Large intestine (tissue), 12 donors: ENCODE measurements at places on chromosomes 7 and 10. TPM values are rescaled to one million over a fixed set of nuclear protein-coding genes. Genes with fewer than 3 reads are reported as not detected.

DNA sequence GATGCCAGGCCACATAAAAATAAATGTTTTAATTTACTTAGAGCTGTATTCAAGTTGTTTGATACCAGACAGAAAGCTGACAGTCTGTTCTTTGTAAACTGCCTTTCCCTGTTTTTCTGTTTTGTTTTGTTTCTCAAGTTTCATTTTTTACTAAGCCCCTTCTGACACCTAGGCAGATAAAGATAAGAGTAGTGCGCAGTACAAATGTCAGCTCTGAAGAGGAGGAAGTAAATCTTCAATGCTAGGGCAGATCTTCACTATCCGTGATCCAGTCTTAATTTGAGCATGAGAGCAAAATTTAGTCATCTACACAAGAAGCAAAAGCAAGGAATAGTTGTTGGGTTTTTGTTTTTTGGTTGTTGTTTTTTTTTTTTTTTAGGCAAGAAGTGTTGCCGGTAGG, 27.3 kb downstream of the MTURN start:
- no peak overlapping the region for H3K27ac ChIP-seq
- no peaks in the 10 kb centered on the region for H3K27me3 ChIP-seq
- no peak for DNase-seq
- peaks cover 10% of the 10 kb centered on the region for H3K4me1 ChIP-seq
- no peaks in the 10 kb centered on the region for H3K36me3 ChIP-seq

DNA sequence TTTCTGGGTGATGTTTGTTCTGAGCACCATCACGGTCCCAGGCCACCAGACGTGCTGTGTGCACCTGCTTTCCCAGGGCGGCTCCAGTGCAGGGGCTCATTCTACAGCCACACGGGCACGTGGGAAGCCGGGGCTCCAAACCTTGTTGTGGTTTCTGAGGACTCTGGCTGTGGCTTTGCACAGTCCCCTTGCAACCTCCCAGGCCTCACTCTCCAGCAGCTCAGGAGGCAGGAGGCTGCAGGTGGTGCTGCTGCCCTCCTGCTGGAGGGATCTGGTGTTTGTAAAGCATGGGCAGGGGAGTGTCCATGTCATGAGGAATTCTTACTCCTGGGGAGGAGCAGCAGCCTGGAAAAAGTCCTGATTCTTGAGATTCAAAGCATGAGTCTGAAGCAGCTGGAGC, 54.3 kb downstream of the INSYN2A start:
- H3K27ac ChIP-seq, result no peak overlapping the region
- H3K27me3 ChIP-seq, result no peaks in the 10 kb centered on the region
- DNase-seq, result no peak
- H3K4me3 ChIP-seq, result no peak overlapping the region
- peaks cover 11% of the 10 kb centered on the region for H3K36me3 ChIP-seq

GRCh38 chr10:21740989-21741388, 207.0 kb downstream of the MLLT10 start:
- H3K4me1 ChIP-seq, result no peaks in the 10 kb centered on the region
- peaks cover 59% of the 10 kb centered on the region for H3K36me3 ChIP-seq
- H3K4me3 ChIP-seq, result no peak overlapping the region
- H3K27me3 ChIP-seq, result no peaks in the 10 kb centered on the region
- DNase-seq, result no peak

Gene CYP3A7
- polyA plus RNA-seq, result 1.8 TPM

DNA sequence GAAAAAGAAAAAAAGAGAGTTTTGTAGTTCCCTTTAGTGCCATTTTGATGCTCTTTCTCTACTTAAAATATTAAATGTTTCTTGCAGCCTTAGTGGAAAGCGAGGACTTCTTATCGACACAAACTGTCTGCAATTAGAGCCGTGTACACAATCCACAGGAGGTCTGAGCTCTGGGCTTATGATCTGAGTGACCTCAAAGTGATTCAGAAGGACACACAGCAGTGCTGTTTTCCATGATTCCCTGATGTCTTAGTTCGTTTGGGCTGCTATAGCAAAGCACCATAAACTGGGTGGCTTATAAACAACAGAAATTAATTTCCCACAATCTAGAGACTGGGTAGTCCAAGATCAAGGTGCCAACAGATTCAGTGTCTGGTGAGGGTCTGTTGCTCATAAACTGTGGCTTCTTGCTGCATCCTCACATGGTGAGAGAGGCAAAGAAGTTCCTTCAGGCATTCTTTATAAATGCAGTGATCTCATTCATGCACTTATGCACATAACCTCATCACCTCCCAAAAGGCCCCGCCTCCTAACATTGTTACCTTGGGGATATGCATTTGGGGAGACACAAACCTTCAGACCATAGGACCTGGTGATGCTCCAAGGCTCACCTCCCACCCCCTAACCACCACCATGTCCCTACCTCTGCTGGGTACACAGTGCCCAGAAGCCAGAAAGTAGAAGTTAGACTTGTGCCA, 204.5 kb upstream of the GHITM start:
- H3K4me1 ChIP-seq, result no peaks in the 10 kb centered on the region
- no peak overlapping the region for H3K4me3 ChIP-seq
- DNase-seq, result no peak
- peaks cover 5% of the 10 kb centered on the region for H3K27me3 ChIP-seq

DNA sequence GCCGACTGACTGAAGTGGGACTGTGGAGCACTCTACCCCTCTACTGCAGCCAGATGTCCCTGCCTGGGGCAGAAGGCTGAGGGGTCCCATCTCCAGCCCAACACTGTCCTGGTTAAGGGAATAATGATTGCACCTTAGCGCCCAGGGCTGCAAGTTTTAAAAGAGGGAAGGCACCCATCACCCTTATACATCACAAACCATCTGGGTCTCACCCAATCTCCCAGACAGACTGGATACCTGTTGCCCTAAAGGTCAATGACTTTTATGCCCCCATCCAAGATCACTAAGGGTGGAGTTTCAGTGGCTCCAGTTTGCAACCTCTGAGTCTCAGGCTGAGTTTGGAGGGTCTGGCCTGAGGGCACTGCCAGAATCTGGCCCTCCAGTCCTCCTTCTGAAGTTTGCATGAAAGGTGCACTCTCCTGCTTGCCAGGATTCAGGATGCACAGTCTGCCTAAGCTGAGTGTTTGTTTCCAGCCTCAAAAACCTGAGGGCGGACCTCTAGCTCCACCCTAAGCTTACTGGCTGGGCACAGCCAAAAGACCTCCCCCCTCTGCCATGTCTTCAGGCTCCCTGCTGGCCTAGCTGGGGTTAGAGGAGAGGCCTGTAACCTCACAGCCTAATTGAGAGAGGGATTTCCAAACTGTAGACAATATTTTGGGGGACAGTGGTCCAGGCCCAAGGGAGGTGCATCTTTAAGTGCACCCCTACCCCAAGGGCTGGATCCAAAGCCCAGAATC, 2.5 kb upstream of the EMX2 start:
- H3K36me3 ChIP-seq, result no peaks in the 10 kb centered on the region
- H3K27ac ChIP-seq, result no peak overlapping the region
- DNase-seq, result no peak
- no peak overlapping the region for H3K4me3 ChIP-seq
- H3K4me1 ChIP-seq, result peaks cover 32% of the 10 kb centered on the region

DNA sequence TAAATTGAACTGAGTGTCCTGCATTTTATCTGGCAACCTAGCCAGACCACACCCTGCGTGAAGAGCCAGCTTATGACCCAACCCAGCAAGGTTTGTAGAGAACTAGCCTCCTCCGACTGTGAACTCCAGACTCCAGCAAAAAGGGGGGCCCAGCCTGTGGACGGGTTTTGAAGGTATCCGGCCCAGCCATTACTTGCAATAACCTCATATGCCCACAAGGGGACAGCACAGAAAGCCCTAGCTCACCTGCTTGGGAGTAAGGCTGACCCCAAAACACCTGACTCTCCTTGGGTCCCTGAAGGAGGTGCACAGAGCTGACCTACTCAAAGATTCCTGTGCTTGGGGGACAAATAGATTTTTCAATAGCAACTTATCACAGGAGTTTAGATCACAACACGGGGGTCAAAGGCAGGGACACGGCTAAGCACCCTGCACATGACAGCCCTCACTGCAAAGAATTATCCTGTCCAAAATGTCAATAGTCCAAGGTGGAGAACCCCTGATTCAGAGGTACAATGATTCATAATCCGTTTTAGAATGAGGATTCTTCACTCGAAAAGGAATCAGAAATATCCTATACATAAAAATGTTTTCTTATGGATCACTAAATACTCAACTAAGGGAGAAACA, 4.6 kb downstream of the TRPV6 start:
- no peaks in the 10 kb centered on the region for H3K4me1 ChIP-seq
- H3K27ac ChIP-seq, result no peak overlapping the region
- H3K27me3 ChIP-seq, result peaks cover 5% of the 10 kb centered on the region

GRCh38 chr10:49298983-49299815, at the start of gene C10orf71:
TSS of gene C10orf71 (plus strand) at chr10:49299170. CDS start at chr10:49322546, 23,376 bp downstream.
- H3K36me3 ChIP-seq, result no peaks in the 10 kb centered on the region
- DNase-seq, result no peak
- H3K4me3 ChIP-seq, result no peak within 1 kb of the TSS
- H3K27me3 ChIP-seq, result peaks cover 29% of the 10 kb centered on the region

Gene SLC39A12
- polyA plus RNA-seq, result 0.03 TPM

Gene ITIH5
- polyA plus RNA-seq, result 6.8 TPM

Gene OR13A1
- polyA plus RNA-seq, result 0.06 TPM

Gene LIPF
- polyA plus RNA-seq, result not detected

Gene SPOCK2
- 17.4 TPM for polyA plus RNA-seq

DNA sequence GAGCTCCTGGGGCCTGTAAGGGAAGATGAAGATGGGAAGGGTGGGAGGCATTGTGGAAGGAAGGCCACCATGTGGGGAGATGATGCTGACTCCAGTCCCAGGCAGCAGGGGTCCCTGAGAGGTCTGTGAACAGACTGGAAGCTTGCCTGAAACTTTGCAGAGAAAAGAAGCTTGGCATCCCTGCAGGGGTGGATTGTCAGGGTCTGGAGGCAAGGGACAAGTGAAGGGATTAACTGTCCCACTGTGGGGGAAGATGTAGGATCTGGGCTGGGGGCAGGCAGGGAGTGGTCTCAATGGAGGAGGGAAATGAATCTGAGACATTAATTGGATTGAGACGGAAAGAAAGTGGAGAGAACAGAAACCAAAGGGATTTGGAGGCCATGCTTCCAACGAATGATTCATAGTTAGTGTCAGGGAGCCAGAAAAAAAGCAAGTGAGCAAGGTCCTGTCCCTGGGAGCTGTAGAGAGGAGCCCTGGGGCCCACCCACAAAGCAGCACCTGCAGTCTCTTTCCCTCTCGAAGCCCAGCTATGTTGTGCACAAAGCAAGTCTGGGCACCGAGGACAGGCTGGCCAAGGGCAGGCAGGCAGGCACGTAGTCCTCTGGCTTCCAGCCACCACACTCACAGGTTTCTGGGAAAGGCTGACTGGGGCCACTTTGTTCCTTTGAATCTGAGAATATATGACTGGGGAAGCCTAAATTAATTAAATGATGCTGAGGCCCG, 4.7 kb upstream of the SLC18A3 start:
- H3K4me3 ChIP-seq, result no peak overlapping the region
- H3K36me3 ChIP-seq, result no peaks in the 10 kb centered on the region
- H3K27me3 ChIP-seq, result peaks cover 56% of the 10 kb centered on the region
- H3K4me1 ChIP-seq, result no peaks in the 10 kb centered on the region
- H3K27ac ChIP-seq, result no peak overlapping the region

Gene NOS3
- polyA plus RNA-seq, result 10.3 TPM

- no peak overlapping the region for H3K4me3 ChIP-seq
- no peaks in the 10 kb centered on the region for H3K4me1 ChIP-seq
- H3K36me3 ChIP-seq, result no peaks in the 10 kb centered on the region
Measured at GRCh38 chr7:130632111-130632510, 36.4 kb downstream of the COPG2 start.

DNA sequence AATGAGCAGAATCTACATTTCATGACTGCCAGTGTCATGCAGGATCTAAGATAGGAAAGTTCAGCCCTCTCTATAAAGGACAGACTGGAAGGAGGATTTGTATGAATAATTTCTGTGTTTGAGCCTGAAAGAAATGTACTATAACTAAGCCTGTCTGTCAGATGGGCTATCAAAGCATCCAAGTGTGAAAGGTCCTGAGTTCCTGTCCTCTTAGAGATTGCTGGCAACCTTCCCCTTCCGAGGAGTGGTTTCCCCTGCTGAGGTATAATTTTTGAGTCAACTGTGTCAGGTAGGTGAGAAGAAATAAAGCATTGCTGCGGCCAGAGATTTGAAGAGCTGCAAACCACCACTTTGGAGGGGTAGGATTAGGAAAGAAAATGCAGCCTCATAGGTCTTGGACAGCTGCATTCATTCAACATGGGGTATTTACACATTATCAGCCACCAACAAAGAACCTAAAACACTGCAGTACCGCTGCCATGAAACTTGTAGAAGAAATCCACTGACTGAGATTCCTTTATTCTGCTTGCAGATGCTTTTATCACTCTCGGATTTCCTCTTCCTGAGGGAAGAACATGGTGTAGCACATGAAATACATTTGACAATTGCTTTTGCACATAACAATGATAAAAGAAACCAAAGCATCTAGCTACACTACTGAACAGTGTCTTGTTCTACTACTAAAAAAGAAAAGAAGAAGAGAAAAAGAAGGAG, 189.1 kb downstream of the DGKI start:
- H3K27ac ChIP-seq, result no peak overlapping the region
- DNase-seq, result no peak
- no peaks in the 10 kb centered on the region for H3K4me1 ChIP-seq
- H3K27me3 ChIP-seq, result peaks cover 8% of the 10 kb centered on the region

- no peak overlapping the region for H3K4me3 ChIP-seq
- no peak overlapping the region for H3K27ac ChIP-seq
- peaks cover 6% of the 10 kb centered on the region for H3K27me3 ChIP-seq
- H3K4me1 ChIP-seq, result no peaks in the 10 kb centered on the region
- no peaks in the 10 kb centered on the region for H3K36me3 ChIP-seq
Measured at GRCh38 chr10:48240196-48240595, 34.3 kb downstream of the FRMPD2 start.

- no peaks in the 10 kb centered on the region for H3K27me3 ChIP-seq
- H3K27ac ChIP-seq, result no peak overlapping the region
- peaks cover 9% of the 10 kb centered on the region for H3K4me1 ChIP-seq
- no peak overlapping the region for H3K4me3 ChIP-seq
- DNase-seq, result no peak
- no peaks in the 10 kb centered on the region for H3K36me3 ChIP-seq
Measured at GRCh38 chr7:125059861-125060456, 130.3 kb upstream of the POT1 start.

- no peak overlapping the region for H3K27ac ChIP-seq
- no peak for DNase-seq
- peaks cover 25% of the 10 kb centered on the region for H3K27me3 ChIP-seq
- H3K4me1 ChIP-seq, result peaks cover 3% of the 10 kb centered on the region
- no peak overlapping the region for H3K4me3 ChIP-seq
Measured at GRCh38 chr10:44863344-44864047, 47.6 kb upstream of the TMEM72 start.

GRCh38 chr10:68934994-68935393, 21.0 kb upstream of the DDX21 start:
- no peaks in the 10 kb centered on the region for H3K27me3 ChIP-seq
- DNase-seq, result no peak
- peaks cover 44% of the 10 kb centered on the region for H3K36me3 ChIP-seq
- H3K4me3 ChIP-seq, result no peak overlapping the region

- peaks cover 5% of the 10 kb centered on the region for H3K4me1 ChIP-seq
- DNase-seq, result peak; percentile 67
- no peaks in the 10 kb centered on the region for H3K36me3 ChIP-seq
- H3K27ac ChIP-seq, result no peak overlapping the region
Measured at GRCh38 chr10:90319188-90319914, 538.5 kb downstream of the HTR7 start.

- no peak overlapping the region for H3K27ac ChIP-seq
- no peaks in the 10 kb centered on the region for H3K27me3 ChIP-seq
- H3K4me3 ChIP-seq, result no peak overlapping the region
- DNase-seq, result no peak
Measured at GRCh38 chr7:110564246-110564645, 526.7 kb upstream of the LRRN3 start.

- no peak overlapping the region for H3K4me3 ChIP-seq
- no peak overlapping the region for H3K27ac ChIP-seq
- DNase-seq, result no peak
- H3K36me3 ChIP-seq, result no peaks in the 10 kb centered on the region
Measured at GRCh38 chr10:124573726-124574455, 112.3 kb downstream of the LHPP start.
